ENCODE measurements at places on chromosomes 6 and 20.

- no peak for DNase-seq
These were observed 11.6 kb upstream of the TFB1M start for GRCh38 chr6:155325700-155326516.

DNA sequence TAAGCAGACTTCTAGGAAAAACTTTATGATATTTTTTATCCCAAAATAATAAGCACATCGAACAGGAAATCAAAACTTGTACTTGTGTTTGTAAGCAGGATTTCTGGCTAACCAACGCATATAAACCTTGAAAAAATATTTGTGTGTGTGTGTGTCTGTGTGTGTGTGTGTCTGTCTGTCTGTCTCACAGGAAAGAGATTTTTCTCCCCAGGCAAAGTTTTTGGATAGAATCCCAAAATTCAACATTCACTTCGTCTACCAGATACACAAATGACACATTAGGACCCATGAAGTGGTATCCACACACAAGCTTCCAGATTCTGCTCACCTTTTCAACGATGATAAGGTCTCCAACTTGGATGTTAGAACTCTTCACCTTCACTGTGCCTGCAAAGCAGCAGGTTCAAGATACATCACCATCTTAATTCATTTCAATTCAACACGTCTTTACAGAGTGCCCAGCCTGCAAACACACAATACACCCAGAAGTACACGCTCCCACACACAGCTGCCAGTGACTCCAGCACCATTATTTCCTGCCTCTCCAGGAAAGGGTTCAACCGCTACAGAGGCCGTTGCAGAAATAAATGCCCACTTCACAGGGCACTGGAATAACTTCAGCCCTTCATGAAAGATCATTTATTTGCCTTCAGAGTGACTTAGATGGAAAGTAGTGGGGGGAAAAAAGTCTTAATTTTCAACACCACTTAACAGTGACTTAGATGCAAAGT is 70.9 kb downstream of the ATP9A start:
- no peak for DNase-seq

DNA sequence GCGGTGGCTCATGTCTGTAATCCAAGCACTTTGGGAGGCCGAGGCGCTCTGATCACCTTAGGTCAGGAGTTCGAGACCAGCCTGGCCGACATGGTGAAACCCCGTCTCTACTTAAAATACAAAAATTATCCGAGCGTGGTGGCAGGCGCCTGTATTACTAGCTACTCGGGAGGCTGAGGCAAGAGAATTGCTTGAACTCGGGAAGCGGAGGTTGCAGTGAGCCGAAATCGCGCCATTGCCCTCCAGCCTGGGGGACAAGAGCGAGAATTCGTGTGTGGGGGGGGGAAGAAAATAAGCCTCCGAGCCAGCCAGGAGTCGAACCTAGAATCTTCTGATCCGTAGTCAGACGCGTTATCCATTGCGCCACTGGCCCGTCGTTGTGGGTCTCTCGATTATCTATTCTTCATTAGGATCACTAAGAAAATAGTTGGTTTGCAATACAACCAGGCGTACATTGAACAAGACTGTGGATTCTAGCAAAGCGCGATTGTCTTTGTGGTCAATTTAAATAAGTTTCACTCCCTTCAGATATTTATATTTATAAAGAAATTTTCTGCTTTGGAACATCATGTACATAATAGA is 33.9 kb upstream of the PRSS16 start:
- DNase-seq: no peak

DNA sequence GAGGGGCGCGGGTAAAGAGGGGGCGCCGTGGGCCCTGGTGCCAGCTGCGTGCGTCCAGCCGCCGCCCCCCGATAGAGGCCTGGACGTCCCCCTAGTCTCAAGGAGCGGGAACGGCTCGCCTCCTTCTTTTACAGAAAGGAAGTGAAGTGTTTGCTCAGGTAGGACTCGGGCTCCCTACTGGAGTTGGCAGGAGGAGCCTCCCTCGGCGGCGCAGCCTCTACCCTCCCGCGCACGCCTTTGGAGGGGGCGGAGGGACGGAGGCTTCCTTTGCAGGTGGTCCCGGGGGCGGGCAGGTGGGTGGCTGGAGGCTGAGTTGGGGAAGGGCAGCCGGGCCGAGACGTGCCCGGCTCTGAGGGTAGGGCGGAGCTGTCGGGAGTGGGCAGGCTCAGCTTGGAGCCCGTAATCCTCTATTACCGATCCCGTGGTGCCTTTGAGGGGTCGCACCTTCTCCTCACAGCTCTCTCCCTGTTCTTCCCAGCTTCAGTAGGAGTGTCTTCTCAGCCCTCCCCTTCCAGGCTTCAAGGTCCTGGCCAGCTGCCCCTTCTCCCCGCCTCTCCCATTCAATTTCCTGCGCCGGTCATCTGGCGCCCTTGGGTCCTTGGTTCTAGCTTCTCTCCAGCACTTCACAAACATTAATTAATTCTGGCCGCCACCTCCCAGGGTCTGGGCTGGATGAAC is 728 bp downstream of the ITPR3 start:
- peak; percentile 24 for DNase-seq

DNA sequence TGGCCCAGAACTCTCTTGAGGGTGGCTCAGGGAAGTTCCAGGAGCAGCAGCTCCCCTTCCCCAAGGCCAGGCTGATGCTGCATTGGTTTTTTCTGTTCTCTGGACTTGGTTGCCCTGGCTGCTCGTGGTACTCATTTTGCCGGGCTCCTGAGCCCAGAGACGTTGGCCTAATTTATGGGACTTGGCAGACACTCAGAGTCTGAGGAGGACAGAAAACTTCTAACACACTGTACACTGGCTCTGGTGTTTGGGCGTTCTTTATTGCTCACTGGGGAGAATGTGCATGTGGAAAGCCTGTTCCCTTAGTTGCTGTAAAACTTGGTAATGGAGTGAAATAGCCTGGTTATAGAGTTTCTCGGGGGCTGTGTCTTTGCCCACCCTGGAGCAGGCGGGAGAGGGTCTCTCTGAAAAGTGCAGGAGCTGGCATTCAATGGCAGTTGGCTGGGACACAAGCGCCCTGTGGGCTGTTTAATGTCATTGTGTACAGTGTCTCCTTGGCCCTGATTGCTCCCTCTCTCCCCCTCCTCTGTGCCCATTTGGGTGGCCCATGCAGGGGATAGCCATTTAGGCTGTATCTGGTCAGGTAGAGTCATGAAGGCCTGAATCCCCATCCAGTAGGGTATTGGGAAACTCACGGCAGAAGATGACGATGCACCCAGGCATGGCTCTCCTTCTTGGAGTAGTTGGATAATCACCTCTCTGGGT is 109.3 kb downstream of the CDC5L start:
- no peak for DNase-seq

GRCh38 chr6:13235339-13235738 is 93.0 kb downstream of the TBC1D7 start:
- no peak for DNase-seq

- no peak for DNase-seq
These were observed 36.3 kb downstream of the ZNF133 start for GRCh38 chr20:18324596-18325089.

- DNase-seq: no peak
These were observed 105.8 kb upstream of the SUPT3H start for GRCh38 chr6:45483501-45483900.

- no peak for DNase-seq
These were observed 67.3 kb upstream of the E2F3 start for GRCh38 chr6:20334334-20334733.

DNA sequence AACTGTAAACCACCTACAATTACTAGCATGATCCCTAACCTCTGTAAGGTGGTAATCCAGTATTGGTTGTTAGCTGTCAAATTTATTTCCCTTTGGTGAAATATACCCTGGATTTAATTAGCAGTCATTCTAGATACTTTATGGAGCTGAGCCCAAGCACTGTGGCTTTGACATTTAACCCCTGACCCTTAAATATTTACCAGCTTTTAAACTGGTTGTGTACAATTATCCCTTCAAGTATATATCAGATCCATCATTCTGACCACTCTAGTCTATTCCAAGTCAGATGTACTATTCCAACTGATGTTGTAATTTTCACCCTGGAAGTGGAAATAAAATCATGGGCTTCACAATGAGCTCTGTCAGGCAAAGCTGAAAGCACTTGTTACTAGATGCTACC is 229.6 kb downstream of the FOXC1 start:
- no peak for DNase-seq

GRCh38 chr20:57090590-57091560 is 175.6 kb downstream of the BMP7 start:
- DNase-seq: no peak

DNA sequence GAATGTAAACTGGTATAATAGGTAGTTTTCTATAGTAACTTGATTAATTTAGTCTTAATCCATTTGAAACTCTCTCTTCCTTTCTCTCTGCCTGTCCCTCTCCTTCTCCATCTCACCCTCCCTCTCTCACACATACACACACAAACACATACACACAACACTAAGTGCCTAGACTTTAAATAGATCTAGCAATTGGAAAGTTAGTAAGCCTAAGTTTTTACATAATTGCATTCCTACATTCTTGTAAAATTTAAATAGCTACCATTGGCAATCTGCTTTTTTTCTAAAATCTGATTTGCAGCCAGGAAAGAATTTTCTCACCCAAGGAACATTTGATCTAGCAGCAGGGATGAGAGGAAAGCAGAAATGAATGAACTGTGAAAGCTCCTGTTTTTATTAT is 15.7 kb downstream of the GFRA4 start:
- DNase-seq: no peak

DNA sequence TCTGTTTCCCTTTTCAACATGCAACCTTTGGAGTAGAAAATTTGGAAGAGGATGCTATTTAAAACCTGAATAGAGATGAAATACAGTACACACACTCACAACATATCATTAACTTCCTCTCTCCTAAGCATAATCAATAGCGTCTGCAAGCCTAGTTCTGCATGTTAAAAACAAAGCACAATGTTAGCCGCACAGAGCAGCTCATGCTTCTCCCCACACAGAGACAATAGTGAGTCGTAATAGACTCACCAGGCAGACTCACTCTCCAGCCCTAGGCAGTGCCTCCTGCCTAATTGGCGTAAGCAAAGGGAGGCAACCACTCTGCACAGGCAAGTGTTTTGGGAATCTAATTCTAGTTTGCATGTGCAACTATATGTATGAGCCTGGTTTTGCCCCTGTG is 45.8 kb upstream of the ARID1B start:
- DNase-seq: no peak

Measured in activated T-helper 1 cell treated with Interleukin-2 at 50 U/mL for 16 hours (primary cell).